IgD-negative memory B cell (primary cell): ENCODE measurements at places on chromosomes 7 and 10. TPM values are rescaled to one million over a fixed set of nuclear protein-coding genes. Genes with fewer than 3 reads are reported as not detected.

The PIK3AP1 gene
- 174 TPM for polyA plus RNA-seq

The KIAA1549 gene
- polyA plus RNA-seq: not detected

The MGAM2 gene
- not detected for polyA plus RNA-seq

The CYP3A4 gene
- not detected for polyA plus RNA-seq

The ECHDC3 gene
- polyA plus RNA-seq: 0.73 TPM
